Activated naive CD4-positive, alpha-beta T cell treated with anti-CD3 and anti-CD28 coated beads for 36 hours (primary cell): ENCODE measurements at places on chromosomes 2 and 18. TPM values are rescaled to one million over a fixed set of nuclear protein-coding genes. Genes with fewer than 3 reads are reported as not detected.

Gene UGT1A4
- total RNA-seq = not detected

Gene TMEM247
- not detected for total RNA-seq

DNA sequence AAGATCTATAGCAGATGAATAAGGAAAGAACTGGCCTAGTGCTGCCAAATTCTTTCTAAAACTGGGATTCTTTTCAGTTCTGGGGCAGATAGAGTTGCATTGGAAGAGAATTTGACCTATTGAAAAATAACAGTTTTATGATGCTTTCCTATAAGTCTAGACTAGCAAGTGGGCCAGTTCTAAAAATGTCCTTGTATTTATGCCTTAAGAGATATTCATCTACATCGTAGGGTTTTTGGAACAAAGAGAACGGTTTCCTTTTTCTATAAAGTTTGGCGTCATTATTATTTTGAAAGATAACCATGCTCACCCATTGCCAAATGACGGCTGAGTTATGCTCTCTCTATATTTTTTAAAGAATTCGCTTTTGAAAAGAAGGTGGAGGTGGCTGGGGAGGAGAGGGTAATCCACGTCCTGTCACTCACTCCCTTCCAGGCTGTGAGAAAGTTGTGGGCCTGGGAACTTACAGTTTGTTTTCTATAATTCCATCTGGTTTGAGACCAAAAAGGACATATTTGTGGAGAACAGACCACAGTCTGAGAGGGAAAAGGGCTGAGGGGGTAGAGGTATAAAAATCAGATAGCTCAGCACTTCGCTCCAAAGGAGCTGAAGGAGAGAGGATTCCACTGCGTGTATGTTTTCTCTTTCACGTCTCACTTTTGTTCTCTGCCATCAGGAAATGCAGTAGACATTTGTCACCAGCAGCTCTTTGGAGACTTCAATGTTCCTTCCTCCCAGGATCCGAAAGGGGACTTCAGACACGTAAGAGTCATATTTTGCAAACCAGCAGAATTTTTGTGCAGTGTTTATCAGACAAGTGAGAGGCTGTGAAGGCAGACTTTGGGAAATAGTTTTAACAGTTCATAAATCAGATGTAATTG is 281.9 kb upstream of the FN1 start:
- DNase-seq = no peak

Gene ANO7
- 0.57 TPM for total RNA-seq

- no peak for DNase-seq
Measured at GRCh38 chr2:203975912-203976311, 39.3 kb downstream of the ICOS start.

GRCh38 chr18:60962625-60963024 is 370.6 kb upstream of the CDH20 start:
- no peak for DNase-seq

- DNase-seq = no peak
Measured at GRCh38 chr2:9809064-9809356, 34.3 kb upstream of the TAF1B start.

DNA sequence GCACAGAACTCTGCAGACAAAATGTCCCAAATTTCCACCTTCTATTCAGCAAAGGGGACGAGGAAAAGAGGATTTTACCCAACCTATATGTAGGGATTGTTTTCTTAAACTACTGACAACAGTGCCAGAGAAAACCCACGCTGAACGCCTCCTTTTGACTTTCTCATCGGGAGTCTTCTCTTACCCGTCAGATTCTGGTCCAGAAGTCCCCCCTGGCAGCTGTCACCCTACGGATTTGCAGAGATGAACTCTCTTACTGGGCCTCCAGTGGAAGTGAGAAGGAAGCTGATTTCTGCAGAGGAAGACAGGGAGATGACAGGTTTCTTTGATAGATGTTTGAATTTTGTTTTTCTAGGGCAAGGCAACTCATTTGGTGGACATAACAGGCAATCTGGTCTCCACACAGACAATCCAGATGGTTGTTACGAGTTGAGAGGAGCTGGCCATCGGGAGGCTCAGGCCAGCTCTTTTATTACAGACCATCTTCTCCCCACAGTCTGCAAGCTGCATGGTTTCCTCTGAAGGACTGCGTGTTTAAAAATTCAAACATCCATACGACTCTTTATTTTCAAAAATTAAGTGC is 804.3 kb downstream of the RNF144A start:
- no peak for DNase-seq

Gene STARD6
- not detected for total RNA-seq

Gene SLC4A3
- total RNA-seq = not detected

- no peak for DNase-seq
Measured at GRCh38 chr2:182300608-182301007, 126.2 kb downstream of the PDE1A start.

DNA sequence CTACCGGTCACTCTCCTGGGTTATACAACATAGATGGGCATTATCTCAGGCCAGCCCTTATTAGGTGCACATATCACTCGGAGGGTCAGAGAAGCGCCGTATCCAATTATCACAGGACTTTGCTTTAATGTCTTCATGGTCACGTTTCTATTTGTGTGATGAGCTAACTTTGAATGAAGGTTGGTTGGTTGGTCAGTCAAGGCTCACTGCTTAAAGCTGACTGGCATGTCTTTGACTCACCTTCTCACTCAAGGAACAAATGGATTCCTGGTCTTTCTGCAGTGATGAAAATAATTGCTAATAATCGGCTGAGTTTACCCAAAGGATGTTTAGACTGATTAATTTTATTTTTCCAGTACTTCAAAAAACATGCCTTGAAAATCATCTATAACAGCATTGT is 39.7 kb downstream of the COLEC12 start:
- no peak for DNase-seq

GRCh38 chr2:181723731-181724130 is 43.4 kb upstream of the NEUROD1 start:
- no peak for DNase-seq

- DNase-seq = no peak
Measured at GRCh38 chr2:10494351-10495066, 46.4 kb upstream of the ODC1 start.
